NCI-H2227 treated with DMSO at 0.1 percent for 48 hours (cell line): ENCODE measurements at places on chromosomes 2 and 18.

GRCh38 chr2:40204268-40204667 is 247.6 kb downstream of the SLC8A1 start:
- peak; percentile 35 for DNase-seq

- DNase-seq: no peak
Measured at GRCh38 chr2:25817630-25818029, 60.7 kb downstream of the ASXL2 start.

DNA sequence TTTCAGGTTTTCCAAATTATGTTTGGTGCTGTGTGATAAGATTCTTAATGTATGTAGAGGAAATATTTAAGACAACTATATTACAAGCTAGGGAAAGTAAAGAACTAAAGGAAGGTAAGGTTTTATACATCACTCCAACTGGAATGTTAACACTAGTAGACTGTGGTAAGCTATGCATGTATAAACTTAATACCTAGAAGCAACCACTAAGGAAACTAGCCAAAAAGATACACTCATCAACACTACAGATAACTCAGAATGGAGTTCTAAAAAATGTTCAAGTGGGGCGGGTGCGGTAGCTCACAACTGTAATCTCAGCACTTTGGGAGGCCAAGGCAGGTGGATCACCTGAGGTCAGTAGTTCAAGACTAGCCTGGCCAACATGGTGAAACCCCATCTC is 37.8 kb upstream of the MALL start:
- DNase-seq: no peak

DNA sequence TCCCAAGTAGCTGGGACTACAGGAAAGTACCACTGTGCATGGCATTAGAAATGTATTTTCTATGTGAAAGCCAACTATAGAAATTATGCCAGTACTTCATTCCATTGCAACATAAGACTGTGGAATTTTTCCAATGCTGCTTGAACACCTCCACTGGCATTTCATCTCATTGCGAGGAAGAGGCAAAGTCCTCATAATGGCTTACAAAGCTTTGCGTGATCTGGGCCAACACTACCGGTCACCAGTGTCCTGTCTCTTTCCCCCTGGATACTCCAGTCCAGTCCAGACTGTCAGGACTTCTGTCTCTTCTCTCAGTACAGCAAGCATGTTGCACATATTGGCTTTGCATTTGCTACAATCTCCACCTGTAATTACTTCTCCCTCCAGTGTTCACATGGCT is 223.5 kb downstream of the GPD2 start:
- no peak for DNase-seq
